Left renal cortex interstitium (tissue), 4 donors: ENCODE measurements at places on chromosomes 16 and 17.

GRCh38 chr16:10480151-10480550 is 94.3 kb downstream of the ATF7IP2 start:
- DNase-seq, result no peak

- DNase-seq, result no peak
Measured at GRCh38 chr16:50124769-50125168, 28.3 kb upstream of the TENT4B start.

DNA sequence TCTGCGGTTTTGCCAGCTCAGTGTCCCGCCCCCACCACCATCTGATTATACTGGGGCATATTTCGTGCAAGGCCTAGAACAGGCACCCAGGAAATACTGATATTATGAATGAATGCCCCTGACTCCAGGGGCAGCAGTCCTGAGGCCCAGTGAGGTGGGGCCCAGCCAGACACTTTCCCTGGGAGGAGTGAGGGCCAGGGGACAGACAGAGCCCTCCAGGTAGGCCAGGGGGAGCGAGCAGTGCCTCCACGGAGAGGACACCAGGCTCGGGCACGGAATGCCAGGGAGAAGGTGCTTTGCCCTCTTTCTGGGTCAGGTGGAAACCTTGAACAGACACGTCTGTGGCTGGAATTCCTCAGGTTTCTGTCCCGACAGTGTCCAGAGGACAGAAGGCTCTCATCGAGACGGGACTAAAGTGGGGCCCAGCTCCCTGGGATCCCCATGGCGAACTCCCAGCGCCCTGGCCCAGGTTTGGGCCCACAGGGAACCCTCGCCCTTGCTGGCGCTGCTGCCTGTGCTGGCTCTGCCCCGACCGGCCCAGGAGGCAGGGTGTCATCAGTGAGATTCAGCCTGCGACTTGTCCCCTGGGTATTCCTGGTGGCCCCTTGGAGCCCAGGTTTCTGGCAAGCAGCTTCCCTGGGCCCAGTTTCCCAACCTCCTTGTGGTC is 4.3 kb downstream of the KATNB1 start:
- no peak for DNase-seq

GRCh38 chr16:49048557-49048956 is 233.1 kb downstream of the CBLN1 start:
- no peak for DNase-seq

- DNase-seq, result no peak
Measured at GRCh38 chr16:1923299-1924034, 5.3 kb upstream of the HS3ST6 start.

GRCh38 chr16:25747160-25747758 is 55.5 kb downstream of the HS3ST4 start:
- DNase-seq, result no peak
